ENCODE measurements at places on chromosomes 5 and 9.

DNA sequence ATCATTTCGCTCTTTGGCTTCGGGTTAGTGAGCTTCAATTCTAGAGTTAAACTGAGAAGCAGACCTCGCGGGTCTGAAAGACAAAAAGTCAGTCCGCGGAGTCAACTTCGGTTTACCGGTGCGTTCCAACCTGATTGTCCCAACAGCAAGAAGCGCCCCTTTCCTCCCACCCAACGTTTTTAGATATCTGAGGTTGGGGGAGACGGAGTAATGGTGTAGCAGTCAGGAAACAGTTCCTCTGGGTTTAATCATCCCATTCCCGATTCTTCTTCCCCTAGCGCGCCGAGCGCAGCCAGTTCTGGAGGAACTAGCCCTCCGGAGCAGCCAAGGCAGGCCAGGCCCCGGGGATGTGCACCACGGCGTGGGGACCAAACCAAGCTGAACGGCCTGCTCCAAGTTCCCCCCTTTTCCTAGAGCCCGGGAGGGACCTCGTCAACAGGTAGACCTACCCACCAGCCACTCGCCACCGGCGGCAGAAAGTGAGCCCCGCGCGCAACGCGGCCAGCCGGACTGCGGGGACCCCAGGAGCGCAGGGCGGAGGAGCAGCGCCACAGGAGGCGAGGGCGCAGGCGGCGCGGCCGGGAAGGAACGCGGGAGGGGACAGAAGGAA, 622 bp upstream of the ISL1 start:
- DNase-seq, result no peak

DNA sequence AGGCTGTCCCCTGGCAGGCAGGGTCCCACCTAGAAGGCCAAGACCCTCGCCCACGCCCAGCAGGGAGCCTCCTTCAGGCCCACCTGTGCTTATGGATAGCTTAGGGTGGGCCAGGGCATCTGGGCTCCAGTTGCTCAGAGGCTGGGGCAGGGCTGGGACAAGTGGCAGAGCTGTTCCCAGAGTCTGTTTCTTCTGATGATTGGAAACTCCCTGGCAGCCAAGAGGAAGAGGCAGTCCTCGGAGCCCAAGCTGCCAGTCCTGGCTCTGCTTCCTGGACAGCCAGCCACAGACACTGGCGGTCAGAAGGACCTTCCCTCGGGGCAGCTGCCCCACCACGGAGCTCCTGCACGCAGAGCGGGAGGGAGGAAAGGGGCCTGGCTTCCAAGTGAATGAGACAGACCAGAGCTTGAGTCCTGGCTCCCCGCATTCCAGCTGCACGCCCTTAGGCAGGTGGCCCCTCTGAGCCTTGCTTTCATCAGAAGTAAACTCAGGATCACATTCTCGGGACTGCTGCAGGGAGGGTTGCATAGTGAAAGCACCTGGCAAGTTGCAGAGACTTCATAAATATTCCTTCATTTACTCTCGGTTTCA, 37.9 kb upstream of the GABRP start:
- DNase-seq, result no peak

- no peak for DNase-seq
Measured at GRCh38 chr9:134368571-134368970, 42.3 kb downstream of the RXRA start.

GRCh38 chr5:56166671-56167385, 66.3 kb downstream of the ANKRD55 start:
- no peak for DNase-seq

- DNase-seq, result no peak
Measured at GRCh38 chr5:1010641-1011046, 2.0 kb downstream of the NKD2 start.

- peak; percentile 71 for DNase-seq
Measured at GRCh38 chr5:81233080-81233634, at the start of gene CKMT2. Gene CKMT2, plus strand, starts transcription at chr5:81233322. Its CDS starts 17,811 bp downstream, at chr5:81251133.

GRCh38 chr5:96569770-96570169, 92.4 kb upstream of the CAST start:
- DNase-seq, result no peak

DNA sequence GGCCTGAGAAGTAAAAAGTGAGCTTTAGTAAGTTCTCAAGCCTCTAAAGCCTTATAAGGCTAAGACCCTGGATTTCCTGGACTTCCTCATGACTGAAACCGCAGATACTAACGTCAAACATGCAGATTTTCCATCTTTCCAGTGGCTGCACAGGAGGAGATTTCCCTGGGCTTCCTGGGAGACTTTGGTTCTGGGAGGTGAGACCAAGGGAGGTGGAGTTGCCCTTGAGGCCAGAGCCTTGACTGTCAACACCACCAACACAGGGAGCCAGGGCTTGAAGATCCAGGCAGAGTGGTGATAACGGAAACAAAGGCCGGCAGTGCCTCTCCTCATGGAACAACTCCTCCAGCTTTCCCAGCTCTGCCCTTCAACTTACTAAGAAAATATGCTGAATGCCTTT, 144.7 kb upstream of the LRRTM2 start:
- no peak for DNase-seq

GRCh38 chr9:117084221-117084620, 330.6 kb downstream of the ASTN2 start:
- DNase-seq, result no peak

DNA sequence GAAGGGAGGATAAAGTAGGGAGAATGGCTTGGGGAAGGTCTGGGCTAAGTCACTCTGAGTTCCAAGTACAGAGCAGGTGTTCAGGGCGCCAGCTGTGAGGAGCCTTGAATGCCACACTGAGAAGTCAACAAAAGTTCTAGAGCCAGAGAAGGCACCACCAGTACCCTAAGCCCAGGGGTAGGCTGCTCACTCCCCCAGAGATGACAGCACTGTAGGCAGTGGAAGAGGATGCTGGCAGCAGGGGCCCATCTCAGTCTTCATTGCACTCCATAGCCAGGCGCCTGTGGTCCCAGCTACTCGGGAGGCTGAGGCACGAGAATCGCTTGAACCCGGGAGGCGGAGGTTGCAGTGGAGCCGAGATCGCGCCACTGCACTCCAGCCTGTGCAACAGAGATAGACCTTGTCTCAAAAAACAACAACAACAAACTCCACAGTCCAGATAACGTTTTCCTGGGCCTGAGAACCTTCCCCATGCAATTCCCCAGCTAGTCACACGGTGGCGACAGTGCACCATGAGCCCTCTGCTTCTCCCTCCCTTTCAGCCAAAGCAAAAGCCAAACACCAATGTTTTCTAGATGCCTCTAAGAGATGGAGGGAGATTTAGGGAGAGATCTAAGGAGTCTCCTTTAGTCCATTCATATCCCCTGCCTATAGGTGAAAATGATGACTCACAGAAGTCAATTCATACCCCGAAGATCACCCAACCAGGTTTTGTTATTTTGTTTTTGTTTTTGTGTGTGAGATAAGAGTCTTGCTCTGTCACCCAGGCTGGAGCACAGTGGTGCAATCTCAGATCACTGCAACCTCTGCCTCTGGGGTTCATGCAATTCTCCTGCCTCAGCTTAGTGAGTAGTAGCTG, 19.8 kb upstream of the NSD1 start:
- peak; percentile 70 for DNase-seq

DNA sequence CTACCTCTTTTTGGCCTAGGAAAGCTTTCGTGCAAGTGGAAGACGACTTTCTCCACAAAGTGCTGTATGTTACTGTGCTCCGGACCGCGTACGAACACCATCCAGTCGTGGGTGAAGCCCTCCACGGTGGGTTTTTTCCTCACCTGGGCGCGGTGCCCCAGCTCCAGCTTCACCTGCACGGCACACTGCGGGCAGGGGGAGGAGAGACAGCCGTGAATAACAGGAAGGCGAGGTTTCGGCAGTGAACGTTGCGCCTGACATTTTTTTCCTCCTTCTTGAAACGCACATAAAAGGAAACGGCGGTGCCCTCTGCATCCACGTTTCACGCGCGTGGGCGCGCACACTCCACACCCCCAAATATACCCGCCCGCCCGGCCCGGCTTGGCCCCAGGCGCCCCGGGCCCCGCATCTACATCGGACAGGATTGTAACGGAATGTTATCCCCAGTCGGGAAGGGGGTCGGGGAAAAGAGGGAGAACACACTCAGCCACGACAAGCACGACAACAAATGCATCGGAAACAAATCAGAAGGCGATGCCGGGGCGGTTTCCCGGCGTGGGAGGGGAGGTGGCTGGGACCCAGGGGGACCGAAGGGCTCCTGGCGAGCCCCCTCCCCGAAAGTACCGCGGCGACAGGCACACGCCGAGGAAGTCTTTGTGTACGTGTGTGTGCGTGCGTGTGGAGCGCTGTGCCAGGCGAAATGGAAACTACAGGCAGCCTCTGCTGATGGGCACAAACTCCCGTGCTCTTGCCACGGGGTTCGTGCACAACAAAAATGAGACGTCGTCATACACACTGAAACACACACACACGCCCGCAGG, 1.4 kb downstream of the MLLT3 start:
- DNase-seq, result peak; percentile 41

GRCh38 chr5:56447232-56447631, 214.1 kb upstream of the ANKRD55 start:
- DNase-seq, result no peak

- no peak for DNase-seq
Measured at GRCh38 chr9:35481347-35481975, 8.4 kb upstream of the RUSC2 start.

- no peak for DNase-seq
Measured at GRCh38 chr5:31410089-31410488, 121.8 kb downstream of the DROSHA start.

- no peak for DNase-seq
Measured at GRCh38 chr9:16450578-16450977, 419.9 kb downstream of the BNC2 start.

- DNase-seq, result no peak
Measured at GRCh38 chr5:24368115-24368514, 276.7 kb downstream of the CDH10 start.

- no peak for DNase-seq
Measured at GRCh38 chr5:160048131-160048530, 39.2 kb downstream of the TTC1 start.

DNA sequence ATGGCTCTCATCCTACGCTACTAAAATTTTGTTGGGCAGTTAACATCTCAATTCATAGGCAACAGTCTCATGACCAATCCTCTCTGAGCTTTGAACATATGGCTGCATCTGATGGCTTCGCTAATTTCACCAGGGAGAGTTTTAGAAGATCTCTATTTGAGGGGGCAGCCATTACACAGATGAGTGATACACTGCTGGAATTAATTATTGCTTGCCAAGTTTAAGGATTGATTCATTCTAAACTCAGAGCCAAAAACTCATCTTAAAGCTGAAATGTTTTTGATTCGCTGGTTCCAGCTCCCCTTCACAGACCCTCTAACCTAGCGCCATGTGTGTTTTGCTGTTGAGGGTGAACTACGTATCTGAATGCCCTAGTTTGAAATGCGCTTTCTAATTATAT, 519.9 kb upstream of the WWC1 start:
- no peak for DNase-seq
